ENCODE measurements at places on chromosomes 5 and 9.
A peak's percentile ranks its signal among the peaks of the same experiment; 100 is the strongest.

GRCh38 chr9:4743131-4743875 lies 2.3 kb upstream of the AK3 start:
- H3K4me1 ChIP-seq: peaks cover 21% of the 10 kb centered on the region
- H3K4me3 ChIP-seq: no peak overlapping the region
- no peaks in the 10 kb centered on the region for H3K27me3 ChIP-seq
- H3K36me3 ChIP-seq: no peaks in the 10 kb centered on the region

- no peak overlapping the region for H3K27ac ChIP-seq
- no peaks in the 10 kb centered on the region for H3K27me3 ChIP-seq
- H3K4me1 ChIP-seq: no peaks in the 10 kb centered on the region
- DNase-seq: no peak
Observed at GRCh38 chr5:144385597-144385996, 214.9 kb downstream of the KCTD16 start.

- H3K27ac ChIP-seq: no peak overlapping the region
- H3K4me3 ChIP-seq: no peak overlapping the region
- no peak for DNase-seq
- no peaks in the 10 kb centered on the region for H3K36me3 ChIP-seq
- H3K4me1 ChIP-seq: no peaks in the 10 kb centered on the region
- no peaks in the 10 kb centered on the region for H3K27me3 ChIP-seq
Observed at GRCh38 chr5:31884896-31885295, 246.0 kb downstream of the PDZD2 start.

- H3K27me3 ChIP-seq: no peaks in the 10 kb centered on the region
Observed at GRCh38 chr9:118336250-118336942, 632.2 kb downstream of the TLR4 start.

- H3K4me3 ChIP-seq: no peak overlapping the region
- H3K36me3 ChIP-seq: no peaks in the 10 kb centered on the region
Observed at GRCh38 chr9:78326564-78326963, 29.6 kb downstream of the PSAT1 start.

GRCh38 chr5:64298586-64298985 lies 132.9 kb downstream of the RNF180 start:
- no peaks in the 10 kb centered on the region for H3K27me3 ChIP-seq
- no peak overlapping the region for H3K27ac ChIP-seq
- no peaks in the 10 kb centered on the region for H3K4me1 ChIP-seq
- no peak for DNase-seq
- H3K4me3 ChIP-seq: no peak overlapping the region
- no peaks in the 10 kb centered on the region for H3K36me3 ChIP-seq

- no peaks in the 10 kb centered on the region for H3K36me3 ChIP-seq
- H3K27ac ChIP-seq: no peak overlapping the region
- H3K4me1 ChIP-seq: no peaks in the 10 kb centered on the region
- DNase-seq: no peak
- H3K4me3 ChIP-seq: no peak overlapping the region
Observed at GRCh38 chr5:19314840-19315239, 673.2 kb downstream of the CDH18 start.

DNA sequence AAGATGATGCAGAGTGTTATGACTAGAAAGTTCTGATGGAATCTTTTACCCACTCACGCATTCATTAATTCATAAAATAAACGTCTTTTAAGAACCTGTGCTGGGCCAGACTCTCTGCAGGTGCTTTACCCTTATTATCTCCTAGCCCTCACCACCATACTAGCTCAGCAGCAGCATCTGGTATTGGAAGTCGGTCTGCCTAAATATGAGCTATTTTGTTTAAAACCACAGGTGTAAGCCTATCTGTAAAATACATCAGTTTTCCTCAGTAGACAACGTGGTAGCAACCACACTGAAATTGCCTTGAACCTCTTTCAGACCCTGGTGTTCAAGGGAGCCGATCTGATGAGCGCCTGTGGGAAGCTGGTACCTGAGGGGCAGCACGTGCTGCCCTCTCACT lies 69.4 kb downstream of the PPIC start:
- H3K4me3 ChIP-seq: no peak overlapping the region
- H3K4me1 ChIP-seq: no peaks in the 10 kb centered on the region
- no peaks in the 10 kb centered on the region for H3K27me3 ChIP-seq
- H3K27ac ChIP-seq: no peak overlapping the region

GRCh38 chr9:111178331-111179055 lies 140.2 kb upstream of the LPAR1 start:
- H3K4me1 ChIP-seq: no peaks in the 10 kb centered on the region
- H3K36me3 ChIP-seq: no peaks in the 10 kb centered on the region
- no peak overlapping the region for H3K27ac ChIP-seq
- H3K27me3 ChIP-seq: no peaks in the 10 kb centered on the region
- DNase-seq: no peak
- no peak overlapping the region for H3K4me3 ChIP-seq

- H3K4me3 ChIP-seq: no peak overlapping the region
- H3K4me1 ChIP-seq: no peaks in the 10 kb centered on the region
- H3K27ac ChIP-seq: no peak overlapping the region
- DNase-seq: no peak
- no peaks in the 10 kb centered on the region for H3K36me3 ChIP-seq
Observed at GRCh38 chr5:123496892-123497291, 15.1 kb upstream of the CSNK1G3 start.

- no peaks in the 10 kb centered on the region for H3K4me1 ChIP-seq
- no peak for DNase-seq
- H3K36me3 ChIP-seq: no peaks in the 10 kb centered on the region
Observed at GRCh38 chr5:41656597-41656996, 146.2 kb upstream of the PLCXD3 start.

- peaks cover 18% of the 10 kb centered on the region for H3K4me1 ChIP-seq
- H3K4me3 ChIP-seq: peak within 1 kb of the TSS; percentile 22
Observed at GRCh38 chr9:132582276-132582785, at the start of gene BARHL1. Gene BARHL1 (plus strand): TSS chr9:132582606. CDS start chr9:132582798, 192 bp downstream.

DNA sequence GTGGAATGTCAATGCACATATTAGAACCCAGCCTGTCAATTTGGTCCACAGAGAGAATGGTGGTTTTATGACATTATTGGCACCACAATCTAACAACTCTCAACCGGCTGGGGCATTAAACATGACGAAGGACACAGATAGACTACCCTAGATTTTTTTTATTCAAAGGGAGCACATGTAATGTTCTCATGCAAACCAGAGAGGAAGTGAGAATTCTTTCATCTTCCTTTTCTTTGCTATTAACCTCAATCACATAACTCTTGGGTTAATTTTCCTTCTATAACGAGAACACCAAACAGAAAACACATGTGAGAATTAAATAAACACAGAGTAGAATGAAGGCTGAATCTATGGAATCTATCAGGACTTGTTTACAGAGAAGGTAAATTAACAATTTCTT lies 94.9 kb upstream of the TNC start:
- no peaks in the 10 kb centered on the region for H3K36me3 ChIP-seq
- H3K27me3 ChIP-seq: peaks cover 13% of the 10 kb centered on the region
- no peak overlapping the region for H3K27ac ChIP-seq

DNA sequence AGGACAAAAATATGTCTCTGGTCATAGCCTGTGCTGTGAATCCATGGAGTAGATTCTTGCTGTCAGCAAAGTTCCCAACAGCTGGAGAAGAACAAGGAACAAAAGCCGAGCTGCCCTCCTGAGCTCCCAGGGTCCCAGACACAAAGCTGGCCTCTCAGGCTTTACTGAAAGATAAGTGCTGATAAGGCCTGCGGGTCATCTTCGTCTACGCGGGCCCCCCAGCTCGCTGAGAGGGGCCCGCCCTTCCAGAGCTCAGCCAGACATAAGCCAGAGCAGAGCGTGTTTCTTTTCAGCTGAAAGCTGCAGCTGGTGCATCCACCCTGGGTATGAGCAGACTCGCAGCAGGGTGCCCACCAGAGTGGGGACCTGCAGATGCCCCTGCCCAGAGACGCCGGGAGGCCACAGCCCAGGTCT lies 84.7 kb downstream of the HSD17B3 start:
- no peak overlapping the region for H3K27ac ChIP-seq
- no peaks in the 10 kb centered on the region for H3K36me3 ChIP-seq
- H3K4me1 ChIP-seq: peaks cover 20% of the 10 kb centered on the region
- no peak overlapping the region for H3K4me3 ChIP-seq

DNA sequence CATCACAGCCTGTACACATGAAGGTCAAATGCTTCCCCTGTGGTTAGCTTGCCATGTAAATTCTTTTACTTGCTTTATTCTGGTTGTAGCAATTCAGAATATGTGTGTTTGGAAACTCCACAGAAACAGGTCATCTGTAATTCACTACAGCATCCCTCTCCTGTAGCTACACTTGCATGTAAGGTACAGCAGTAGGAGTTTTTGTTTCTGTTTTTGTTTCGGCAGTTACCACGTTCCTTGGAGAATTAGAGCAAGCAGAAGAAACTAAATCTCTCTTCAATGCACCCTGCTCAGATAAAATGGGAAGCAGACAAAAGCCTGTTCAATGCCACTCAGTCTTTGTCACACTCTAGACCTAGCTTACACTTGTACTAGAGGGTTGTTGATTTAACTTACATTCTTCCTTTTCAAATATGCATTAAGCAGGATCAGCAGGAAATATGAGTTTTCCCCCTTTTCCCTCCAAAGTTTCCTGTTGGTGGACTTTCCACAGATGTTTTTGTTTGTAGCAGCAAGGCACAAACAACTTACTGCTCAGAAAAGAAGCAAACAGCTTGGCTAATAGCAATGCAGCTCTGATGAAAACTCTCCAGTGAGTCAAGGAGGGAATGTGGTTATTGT lies 80.9 kb downstream of the YIPF5 start:
- no peaks in the 10 kb centered on the region for H3K4me1 ChIP-seq
- H3K36me3 ChIP-seq: no peaks in the 10 kb centered on the region
- no peak overlapping the region for H3K27ac ChIP-seq
- no peak for DNase-seq

- no peak overlapping the region for H3K27ac ChIP-seq
- no peaks in the 10 kb centered on the region for H3K36me3 ChIP-seq
- H3K4me3 ChIP-seq: no peak overlapping the region
Observed at GRCh38 chr5:143036146-143036927, 266.2 kb downstream of the ARHGAP26 start.

DNA sequence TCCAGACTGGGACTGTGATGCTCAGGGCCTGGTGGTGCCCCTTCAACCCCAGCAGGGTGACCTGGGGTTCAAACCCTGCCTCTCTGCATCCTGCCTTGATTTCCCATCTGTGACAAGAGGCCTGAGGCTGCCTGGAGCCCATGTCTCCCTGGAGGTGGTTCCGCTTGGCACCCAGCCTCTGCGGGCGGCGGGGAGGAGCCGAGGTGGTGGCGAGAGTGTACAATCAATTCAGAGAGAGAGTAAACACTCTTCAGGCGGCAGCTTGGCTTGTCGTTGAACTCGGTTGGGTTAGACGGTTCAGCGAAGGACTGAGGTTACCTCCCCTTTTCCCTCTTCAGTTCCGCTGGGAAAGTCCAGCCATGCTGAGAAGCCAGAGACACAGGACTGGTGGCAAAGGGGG lies 39.3 kb downstream of the NTNG2 start:
- H3K4me1 ChIP-seq: no peaks in the 10 kb centered on the region
- H3K27me3 ChIP-seq: peaks cover 5% of the 10 kb centered on the region
- no peak for DNase-seq
- no peak overlapping the region for H3K4me3 ChIP-seq

- no peak overlapping the region for H3K27ac ChIP-seq
- DNase-seq: no peak
- no peaks in the 10 kb centered on the region for H3K27me3 ChIP-seq
Observed at GRCh38 chr5:148998174-148998797, 64.6 kb downstream of the SH3TC2 start.

GRCh38 chr9:3413984-3414383 lies 111.8 kb downstream of the RFX3 start:
- no peak for DNase-seq
- no peak overlapping the region for H3K27ac ChIP-seq
- no peaks in the 10 kb centered on the region for H3K27me3 ChIP-seq
- no peaks in the 10 kb centered on the region for H3K36me3 ChIP-seq
- no peaks in the 10 kb centered on the region for H3K4me1 ChIP-seq

DNA sequence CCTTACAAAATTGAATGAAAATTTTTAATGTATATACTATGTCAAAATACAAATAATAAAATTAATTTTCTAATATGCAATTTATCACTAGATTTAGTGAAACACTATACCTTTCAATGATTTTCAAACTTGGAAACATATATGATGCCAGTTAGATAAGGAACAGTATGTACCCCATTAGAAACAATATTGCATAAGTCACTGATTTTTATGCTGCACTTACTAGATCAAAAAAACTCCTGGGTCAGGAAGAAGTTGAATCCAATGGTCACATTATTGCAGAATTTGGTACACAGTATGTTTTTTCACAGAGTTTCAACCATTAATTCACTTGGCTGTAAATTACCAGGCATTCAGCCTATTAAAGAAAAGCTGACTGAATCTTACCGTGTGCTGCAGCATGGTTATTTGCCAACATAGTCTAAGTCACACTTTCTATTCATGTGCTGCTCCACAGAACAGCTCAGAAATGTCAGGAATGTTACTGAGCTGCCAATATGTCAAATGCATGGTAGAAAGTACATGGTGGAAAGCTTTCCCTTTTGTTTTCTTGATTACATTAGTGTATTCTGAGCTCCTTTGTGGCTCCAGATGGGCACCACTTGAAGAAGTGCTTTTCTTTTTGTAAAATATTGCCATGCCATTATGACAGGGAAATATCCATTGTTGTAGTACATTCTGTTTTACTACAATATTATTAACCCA lies 9.9 kb upstream of the PRR16 start:
- H3K4me1 ChIP-seq: no peaks in the 10 kb centered on the region
- H3K27me3 ChIP-seq: no peaks in the 10 kb centered on the region
- no peaks in the 10 kb centered on the region for H3K36me3 ChIP-seq
- DNase-seq: no peak

DNA sequence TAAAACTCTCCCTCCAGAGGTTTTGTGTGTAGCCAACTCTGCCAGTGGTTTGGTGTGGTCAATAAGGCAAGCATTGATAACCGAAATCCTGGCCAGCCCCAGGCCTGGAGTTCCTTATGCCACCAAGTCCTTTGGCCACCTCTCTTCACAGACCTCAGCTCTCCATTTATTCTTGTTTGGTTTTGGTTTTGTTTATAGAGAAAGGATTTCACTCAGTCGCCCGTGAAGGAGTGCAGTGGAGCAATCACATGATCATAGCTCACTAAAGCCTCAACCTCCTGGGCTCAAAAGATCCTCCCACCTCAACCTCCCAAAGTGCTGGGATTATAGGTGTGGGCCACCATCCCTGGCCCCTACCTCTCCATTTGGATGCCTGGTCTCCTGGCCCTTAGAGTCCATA lies 55.4 kb upstream of the PPARGC1B start:
- no peaks in the 10 kb centered on the region for H3K4me1 ChIP-seq
- no peak overlapping the region for H3K4me3 ChIP-seq
- peaks cover 5% of the 10 kb centered on the region for H3K27me3 ChIP-seq
- DNase-seq: no peak
- H3K27ac ChIP-seq: no peak overlapping the region

DNA sequence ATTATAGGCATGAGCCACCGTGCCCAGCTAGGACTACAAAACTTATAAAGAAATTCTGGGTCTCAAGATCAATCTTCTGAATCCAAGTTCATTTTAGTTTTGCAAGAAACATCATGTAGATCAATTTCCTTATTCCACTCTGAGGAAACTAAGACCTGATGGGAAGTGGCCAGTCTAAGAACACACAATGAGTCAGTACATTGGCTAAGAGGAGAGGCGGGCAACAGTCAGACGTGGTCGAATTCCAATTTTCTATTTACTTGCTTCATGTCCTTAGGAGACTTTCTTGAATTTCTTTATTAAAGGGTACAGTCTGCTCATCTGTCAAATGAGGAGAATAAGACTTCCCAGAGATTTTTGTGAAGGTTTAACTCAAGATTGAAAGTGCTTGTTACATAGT lies 432.1 kb upstream of the BRINP1 start:
- no peaks in the 10 kb centered on the region for H3K36me3 ChIP-seq
- no peak overlapping the region for H3K27ac ChIP-seq
- H3K27me3 ChIP-seq: peaks cover 2% of the 10 kb centered on the region
- DNase-seq: no peak

- H3K36me3 ChIP-seq: no peaks in the 10 kb centered on the region
- no peak overlapping the region for H3K4me3 ChIP-seq
- no peak overlapping the region for H3K27ac ChIP-seq
- DNase-seq: peak; percentile 34
- H3K27me3 ChIP-seq: peaks cover 3% of the 10 kb centered on the region
Observed at GRCh38 chr9:78369639-78370219, 72.8 kb downstream of the PSAT1 start.
